ENCODE measurements at places on chromosomes 1 and 21. TPM values are rescaled to one million over a fixed set of nuclear protein-coding genes. Genes with fewer than 3 reads are reported as not detected.

Gene CBS
- polyA plus RNA-seq: not detected

Gene SPRR2A
- not detected for polyA plus RNA-seq

Gene NPR1
- not detected for polyA plus RNA-seq

DNA sequence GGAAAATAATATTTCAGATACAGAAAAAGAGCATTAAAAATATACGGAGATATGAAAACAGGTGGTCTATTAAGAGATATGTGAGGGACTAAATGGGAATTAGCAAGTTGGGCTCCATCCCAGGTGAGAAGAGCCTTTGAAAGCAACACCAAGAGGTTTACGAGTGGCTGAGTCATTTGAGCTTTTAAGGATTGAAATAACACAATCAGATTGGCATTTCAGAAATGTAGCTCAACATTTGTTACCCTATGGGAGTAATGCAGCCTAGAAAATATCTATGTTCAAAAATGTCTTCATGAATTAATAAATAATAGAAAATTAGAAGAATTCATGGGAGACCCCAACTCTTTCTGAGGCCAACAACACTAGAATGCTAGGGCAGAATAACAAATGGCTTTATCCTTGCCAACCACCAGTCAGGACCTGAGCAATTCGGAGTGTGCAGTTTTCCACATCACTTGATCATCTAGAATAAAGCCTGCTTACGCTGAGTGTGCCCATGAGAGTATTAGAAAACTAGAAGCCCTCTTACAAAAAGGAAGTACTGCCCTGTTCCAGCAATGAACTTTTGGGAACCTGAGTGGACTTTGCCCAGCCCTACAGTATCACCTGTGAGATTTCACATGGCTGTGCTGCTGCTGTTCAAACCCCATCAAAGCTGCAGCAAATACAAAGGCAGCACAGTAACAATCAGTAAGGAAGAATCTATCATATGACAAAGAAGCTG is 538.0 kb upstream of the CAMK1G start:
- no peaks in the 10 kb centered on the region for H3K4me1 ChIP-seq
- no peak for DNase-seq
- H3K36me3 ChIP-seq: no peaks in the 10 kb centered on the region
- H3K27me3 ChIP-seq: no peaks in the 10 kb centered on the region
- H3K27ac ChIP-seq: no peak overlapping the region

- H3K27ac ChIP-seq: no peak overlapping the region
- no peaks in the 10 kb centered on the region for H3K4me1 ChIP-seq
- no peak overlapping the region for H3K4me3 ChIP-seq
- no peak for DNase-seq
- H3K36me3 ChIP-seq: peaks cover 29% of the 10 kb centered on the region
- H3K27me3 ChIP-seq: no peaks in the 10 kb centered on the region
Measured at GRCh38 chr1:86872086-86872485, 41.8 kb downstream of the SELENOF start.

DNA sequence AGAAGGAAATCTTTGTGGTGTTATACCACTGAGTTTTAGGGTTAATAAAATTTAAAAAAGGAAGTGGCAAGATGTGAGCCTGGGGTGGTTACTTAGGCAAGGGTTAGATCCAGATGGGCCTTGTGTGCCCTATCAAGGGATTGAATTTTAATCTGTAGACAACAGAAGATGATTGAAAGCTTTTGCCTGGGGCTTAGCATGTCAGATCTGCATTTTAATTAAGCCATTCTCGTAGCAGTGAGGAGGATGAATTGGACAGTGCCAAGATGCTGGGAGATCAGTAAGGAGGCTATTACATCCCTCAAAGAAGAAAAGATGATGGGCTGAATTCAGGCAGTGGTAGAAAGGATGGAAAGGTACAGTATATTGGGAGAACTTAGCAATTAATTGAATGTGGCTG is 42.3 kb downstream of the HMGB4 start:
- no peak for DNase-seq
- H3K36me3 ChIP-seq: no peaks in the 10 kb centered on the region
- no peak overlapping the region for H3K4me3 ChIP-seq
- H3K4me1 ChIP-seq: no peaks in the 10 kb centered on the region
- H3K27ac ChIP-seq: no peak overlapping the region
